ENCODE measurements at places on chromosomes 1 and 21.
A peak's percentile ranks its signal among the peaks of the same experiment; 100 is the strongest.

DNA sequence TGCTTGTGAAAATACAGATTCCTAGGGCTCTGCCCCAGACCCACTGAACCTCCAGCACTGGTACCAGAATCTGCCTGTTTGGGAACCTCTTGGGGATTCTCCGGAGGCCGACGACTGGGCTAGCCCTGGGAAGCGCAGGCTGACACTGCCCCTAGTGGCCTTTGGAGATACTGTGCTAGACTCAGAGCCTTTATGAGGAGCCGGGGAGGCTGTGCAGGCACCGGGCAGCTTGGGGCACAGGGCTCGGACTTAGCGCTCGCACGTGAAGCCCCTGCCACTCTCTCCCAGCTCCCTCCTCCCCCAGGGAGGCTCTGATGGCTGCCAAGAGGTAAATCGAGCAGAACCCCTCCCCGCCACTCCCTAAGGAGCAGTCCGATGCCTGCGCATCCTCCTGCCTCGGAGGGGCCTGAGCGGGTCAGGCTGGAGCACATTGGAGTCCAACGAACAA lies 144.6 kb upstream of the TNR start:
- peak; percentile 51 for DNase-seq

- DNase-seq = no peak
Measured at GRCh38 chr1:20555758-20556120, 3.4 kb downstream of the FAM43B start.

DNA sequence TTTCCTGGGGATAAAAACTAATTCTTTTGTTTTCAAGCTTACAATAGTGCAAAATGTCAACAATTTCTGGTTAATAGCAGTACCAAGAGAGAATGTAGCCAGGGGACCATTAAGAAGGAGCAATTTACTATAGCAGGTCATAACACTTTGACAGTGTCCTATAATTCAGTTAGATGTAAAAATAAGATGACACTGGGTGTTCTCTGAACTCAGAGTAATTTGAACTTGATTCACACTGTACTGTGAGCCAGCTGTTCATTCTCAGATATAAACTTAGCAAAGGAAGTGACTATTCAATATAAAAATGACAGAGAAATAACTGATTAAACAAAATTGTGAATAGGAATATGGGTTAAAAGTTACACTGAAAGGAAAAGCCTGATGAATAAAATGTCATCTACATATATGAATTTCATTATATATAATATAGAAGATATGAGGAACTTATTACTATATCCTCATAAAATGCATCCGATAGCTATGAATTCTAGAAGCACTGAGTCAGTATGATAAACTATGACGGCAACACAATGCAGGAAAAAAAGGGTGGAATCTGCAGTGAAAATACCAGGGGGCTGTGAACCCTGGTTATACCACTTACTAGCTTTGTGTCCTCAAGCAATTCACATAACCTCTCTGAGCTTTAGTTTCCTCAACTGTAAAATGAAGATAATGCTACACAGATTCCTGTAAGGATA lies 135.9 kb downstream of the ACBD6 start:
- DNase-seq = no peak

GRCh38 chr1:61404597-61405376 lies 320.2 kb downstream of the TM2D1 start:
- DNase-seq = no peak

- DNase-seq = no peak
Measured at GRCh38 chr1:179583771-179584320, 7.8 kb upstream of the TDRD5 start.

- no peak for DNase-seq
Measured at GRCh38 chr1:67514300-67514699, 84.1 kb upstream of the SERBP1 start.

DNA sequence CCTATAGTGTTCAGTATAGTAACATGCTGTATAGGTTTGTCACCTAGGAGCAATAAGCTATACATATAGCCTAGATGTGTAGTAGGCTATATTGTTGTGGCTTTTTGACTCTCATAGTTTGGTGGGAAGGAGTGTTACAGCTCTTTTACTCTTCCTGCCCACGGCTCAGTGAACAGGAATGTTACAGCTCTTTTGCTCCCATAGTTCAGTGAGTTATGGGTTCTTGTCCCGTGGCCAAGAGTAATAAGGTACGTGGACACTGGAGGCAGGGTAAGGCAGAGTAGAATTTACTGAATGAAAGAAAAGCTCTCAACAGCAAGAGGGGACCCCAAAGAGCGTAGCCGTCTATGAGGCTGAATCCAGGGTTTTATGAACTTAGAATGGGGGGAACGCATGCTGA lies 734.3 kb downstream of the ADGRL2 start:
- no peak for DNase-seq

GRCh38 chr1:236654957-236655356 lies 31.3 kb upstream of the ACTN2 start:
- no peak for DNase-seq

DNA sequence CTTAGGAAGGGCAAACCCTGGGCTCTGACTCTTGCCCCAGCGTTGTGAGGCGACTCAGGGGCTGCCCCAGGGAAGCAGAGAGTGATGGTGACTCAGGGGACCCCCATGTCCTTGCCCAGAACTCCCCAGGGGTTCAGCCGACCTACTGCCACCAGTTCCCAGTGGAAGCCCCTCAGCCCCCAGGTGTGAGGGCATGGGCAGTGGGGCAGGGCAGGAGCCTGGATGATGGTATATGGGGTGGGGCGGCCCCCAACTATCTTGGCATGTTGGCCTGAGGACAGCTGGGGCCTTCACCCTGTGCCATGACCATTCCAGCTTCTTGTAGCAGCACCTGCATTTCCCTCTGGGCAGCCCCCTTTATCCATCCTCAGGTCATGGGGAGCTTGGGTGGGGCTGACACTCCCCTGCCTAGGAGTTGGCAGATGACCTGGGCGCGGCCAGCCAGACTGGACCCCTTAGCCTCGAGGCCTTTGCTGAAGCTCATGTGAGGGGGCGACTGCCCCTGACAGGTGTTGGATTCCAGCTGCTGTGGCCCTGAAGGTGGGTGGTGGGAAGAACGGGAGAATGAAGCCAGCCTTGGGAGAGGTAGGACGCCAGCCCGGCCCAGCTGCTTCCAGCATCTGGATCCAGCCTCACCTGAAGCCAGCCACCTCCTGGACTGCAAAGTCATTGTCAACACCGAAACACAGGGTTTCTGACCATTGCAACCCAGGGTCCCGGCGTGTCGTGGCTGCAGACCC lies 1.8 kb upstream of the FNDC10 start:
- DNase-seq = no peak

DNA sequence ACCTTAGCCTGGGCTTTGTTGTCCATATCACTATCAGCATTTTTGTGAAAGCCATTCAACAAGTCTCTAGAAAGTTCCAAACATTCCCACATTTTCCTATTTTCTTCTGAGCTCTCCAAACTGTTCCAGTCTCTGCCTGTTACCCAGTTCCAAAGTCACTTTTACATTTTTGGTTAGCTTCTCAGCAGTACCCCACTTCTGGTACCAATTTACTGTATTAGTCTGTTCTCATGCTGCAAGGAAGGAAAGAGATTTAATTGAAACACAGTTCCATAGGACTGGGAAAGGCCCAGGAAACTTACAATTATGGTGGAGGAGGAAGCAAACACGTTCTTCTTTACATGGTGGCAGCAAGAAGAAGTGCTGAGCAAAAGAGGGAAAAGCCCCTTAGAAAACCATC lies 247.2 kb upstream of the B3GALT2 start:
- no peak for DNase-seq

DNA sequence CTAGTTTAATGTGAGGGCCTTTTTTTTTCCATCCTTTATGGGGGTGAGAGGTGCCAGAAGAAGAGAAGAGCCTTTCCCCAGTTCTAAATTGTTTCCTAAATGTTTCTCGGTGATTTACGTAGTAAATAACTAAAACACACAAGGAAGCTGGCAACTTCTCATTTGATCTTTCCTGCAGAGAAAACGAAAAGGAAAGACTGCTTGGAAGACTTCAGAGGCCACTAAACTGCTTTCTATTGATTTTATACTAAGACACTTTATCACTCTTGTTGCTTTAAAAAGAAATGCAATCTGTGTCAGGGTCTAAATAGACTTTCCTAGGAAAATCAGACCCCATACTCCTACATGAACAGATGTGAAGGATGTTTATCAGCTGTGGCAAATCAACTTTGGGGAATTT lies 52.1 kb upstream of the KAZN start:
- DNase-seq = no peak

DNA sequence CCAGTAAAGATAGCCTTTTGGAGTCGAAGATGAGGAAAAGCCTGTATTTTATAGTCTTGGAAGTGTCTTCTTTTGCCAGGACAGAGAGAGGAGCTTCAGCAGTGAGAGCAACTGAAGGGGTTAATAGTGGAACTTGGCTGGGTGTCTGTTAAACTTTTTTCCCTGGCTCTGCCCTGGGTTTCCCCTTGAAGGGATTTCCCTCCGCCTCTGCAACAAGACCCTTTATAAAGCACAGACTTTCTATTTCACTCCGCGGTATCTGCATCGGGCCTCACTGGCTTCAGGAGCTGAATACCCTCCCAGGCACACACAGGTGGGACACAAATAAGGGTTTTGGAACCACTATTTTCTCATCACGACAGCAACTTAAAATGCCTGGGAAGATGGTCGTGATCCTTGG lies at the start of gene VCAM1:
Gene VCAM1, plus strand, starts transcription at position 253 of the 400 bp plus-strand sequence. Its CDS starts 119 bp downstream, at position 372.
- DNase-seq = no peak

GRCh38 chr21:29718081-29718815 lies 221.5 kb downstream of the GRIK1 start:
- no peak for DNase-seq

GRCh38 chr1:204274446-204274845 lies 60.7 kb upstream of the GOLT1A start:
- no peak for DNase-seq

DNA sequence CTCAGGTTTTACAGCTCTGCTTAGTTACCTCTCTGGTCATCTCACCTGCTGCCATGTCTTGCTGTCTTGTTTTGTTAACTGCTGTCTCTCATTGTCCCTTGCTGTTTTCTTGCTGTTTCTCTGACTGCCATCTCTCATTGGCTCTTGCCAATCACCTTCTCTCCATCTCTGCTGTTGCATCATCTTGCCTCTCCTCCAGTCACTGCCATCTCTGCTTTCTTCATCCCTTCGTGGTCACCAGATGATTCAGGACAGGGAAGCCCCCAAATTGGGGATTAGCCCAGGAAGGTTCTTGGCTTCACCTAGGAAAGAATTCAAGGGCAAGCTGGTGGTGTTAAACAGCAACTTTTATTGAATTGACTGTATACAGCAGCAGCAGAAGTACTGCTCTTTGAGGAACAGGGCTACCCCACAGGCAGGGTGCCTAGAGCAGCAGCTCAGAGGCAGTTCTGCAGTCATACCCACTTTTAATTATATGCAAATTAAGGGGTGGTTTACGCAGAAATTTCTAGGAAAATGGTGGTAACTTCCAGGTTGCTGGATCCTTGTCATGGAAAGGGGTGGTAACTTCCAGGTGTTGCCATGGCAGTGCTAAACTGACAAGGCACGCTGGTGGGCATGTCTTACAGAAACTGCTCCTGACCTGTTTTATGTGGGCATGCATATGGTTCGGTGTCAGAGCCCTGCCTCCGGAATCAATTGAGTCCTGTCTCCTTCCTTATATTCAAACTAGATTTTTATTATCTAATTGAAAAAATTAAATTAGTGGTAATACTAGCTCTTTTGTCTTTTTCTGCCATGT lies 33.4 kb downstream of the SUCO start:
- DNase-seq = no peak

GRCh38 chr1:216827251-216827650 lies 104.0 kb upstream of the ESRRG start:
- DNase-seq = no peak

DNA sequence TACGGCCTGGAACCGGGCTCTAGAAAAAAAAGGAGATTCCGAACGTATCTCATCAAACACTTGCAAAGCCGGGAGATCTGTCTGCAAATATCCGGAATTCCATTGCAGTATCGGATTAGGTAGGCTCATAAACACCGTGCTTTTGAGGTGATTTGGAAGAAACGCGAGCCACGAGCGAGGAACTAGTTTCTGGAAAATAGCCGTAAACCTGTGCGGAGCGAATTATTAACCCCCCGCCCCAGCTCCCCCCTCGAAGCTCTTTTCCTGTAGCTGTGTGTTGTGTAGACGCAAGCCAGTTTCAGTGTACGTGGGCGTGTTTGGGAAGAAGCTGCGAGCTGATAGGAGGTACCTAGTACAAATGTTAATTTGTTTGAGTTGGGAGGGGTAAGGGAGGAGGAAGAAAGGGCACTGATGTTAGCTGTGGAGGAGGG lies 1.1 kb downstream of the RALGPS2 start:
- DNase-seq = peak; percentile 86

DNA sequence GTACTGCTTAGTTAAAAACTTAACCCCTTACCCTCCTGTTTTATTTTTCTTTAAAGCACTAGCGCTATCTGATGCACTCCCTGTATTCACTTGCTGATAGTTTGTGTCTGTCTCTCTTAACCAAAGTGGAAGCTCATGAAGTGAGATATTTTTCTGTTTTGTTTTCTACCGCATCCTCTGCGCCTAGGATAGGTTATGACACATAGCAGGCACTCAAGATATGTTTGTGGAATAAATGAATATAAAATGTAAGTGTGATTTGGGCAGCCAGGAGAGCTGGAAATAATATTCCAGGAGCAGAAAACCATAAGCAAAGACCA lies 49.0 kb upstream of the MRPS6 start:
- DNase-seq = no peak

GRCh38 chr1:169110689-169111447 lies 4.4 kb downstream of the ATP1B1 start:
- DNase-seq = no peak
